ENCODE measurements at places on chromosomes 1 and 21.

DNA sequence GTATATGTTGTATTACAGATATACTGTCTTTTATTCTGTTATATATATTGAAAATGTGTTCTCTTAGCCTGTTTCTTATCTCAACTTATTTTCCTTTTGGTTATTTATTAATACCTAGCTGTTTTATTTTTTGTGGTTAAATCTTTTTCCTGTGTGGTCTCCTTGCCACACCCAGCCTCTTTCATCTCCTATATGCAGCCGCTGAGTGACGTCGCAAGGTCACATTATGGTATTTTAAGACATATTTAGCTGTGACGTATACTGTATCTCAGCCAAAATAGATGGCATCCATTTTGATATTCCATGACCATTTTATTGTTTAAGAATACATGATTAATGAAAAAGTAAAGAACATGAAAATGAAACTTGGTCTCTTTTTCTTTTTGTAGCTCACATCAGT lies 29.1 kb downstream of the CENPF start:
- DNase-seq, result no peak

DNA sequence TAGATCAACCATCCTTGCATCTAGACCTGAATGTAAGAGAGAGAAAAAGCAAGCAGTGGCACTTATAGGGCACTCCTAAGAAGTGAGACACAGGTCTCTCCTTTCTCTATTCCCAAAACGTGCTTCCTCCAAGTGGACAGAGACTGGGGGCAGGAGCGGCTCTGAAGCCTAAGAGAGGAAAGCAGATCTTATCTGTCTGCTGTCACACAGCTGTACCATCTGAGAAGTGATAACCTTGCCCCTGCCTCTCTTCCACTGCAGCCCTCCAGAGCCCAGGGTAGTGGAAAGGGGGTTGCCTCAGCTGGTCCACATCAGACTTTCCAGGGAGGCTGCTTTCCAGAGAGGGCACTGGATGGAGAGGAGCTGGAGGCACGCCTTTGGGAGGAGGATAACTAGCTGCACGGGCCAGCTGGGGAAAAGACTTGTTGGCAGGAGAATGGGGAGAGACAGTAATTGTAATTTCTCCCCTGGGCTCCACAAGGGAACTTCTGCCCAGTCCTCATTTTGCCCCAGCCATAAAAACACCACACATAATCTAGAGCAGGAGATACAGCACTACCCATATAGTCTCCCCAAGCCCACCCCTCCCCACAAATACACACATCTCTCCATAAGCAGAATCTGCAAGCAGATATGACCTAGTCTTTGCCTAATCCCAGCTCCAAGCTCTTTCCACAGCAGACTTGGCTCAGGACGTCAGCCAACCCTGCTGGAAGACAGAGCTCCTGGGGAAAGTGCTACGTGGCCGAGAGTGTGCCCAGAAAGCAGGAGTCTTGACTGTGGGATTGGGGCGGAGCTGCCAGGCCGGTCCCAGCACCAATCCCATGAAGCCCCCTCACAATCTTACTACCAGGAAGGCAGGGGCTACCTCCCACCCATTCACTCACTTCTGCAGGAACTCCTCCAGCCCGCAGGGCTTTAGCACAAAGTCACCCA lies 31.2 kb downstream of the PIK3C2B start:
- DNase-seq, result no peak

DNA sequence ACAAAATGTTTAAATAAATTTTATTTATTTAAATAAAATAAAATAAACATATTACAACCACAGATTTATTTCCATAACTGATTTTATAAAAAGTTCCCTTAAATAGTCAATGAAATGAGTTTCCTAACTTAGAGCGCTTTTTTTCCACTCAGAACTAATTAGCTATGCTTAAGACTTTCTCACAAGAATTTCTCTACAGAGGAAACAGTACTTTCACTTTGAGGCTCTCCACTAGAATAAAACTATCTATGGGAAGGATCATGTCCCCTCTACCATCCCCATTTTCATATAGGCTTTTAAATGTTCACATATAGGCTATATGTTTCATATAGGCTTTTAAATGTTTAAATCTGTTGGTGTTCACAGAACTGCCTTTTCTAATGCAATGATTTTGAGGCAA lies 40.0 kb upstream of the DPH5 start:
- DNase-seq, result no peak

DNA sequence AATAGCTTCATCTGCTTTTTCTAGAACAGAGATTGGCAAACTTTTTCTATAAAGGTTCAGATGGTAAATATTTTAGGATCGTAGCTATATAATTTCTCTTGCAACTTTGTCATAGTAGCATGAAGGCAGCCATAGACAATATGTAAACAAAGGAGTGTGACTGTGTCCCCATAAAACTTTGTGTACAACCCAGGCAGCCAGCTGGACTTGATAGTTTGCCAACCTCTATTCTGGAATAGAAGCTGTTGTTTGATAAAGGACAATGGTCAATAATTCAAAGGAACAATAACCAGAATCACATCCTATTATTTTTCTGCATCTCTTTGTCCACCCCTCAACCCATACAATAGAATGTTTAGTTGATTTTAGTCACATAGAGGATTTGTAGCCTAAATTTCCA lies 286.7 kb downstream of the LMX1A start:
- DNase-seq, result no peak

- no peak for DNase-seq
These were observed 29.2 kb downstream of the IPP start for GRCh38 chr1:45721207-45721606.

DNA sequence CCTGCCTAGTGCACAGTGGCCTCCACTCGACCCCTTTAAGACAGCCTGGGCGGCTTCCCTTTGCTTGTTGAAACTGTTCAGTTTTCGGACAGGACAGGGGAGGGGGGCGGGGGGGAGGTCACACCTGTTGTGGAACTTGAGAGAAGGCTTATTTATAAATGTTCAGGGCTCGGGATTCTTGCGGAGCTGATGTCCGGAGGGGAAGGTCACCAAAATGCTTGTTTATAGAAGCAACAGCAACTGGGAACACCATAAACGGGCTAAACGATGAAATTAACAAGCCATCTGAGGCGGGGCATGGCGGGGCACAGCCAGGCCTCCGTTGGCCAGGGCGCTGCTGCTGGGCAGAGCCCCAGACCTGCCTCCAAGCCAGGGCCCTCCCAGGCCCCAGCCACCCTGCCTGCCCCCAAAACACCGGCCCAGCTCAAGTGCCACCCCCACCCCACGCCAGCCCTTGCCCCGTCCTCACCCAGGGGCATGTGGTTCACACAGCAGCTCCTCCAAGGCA lies 59.8 kb upstream of the CASZ1 start:
- no peak for DNase-seq

DNA sequence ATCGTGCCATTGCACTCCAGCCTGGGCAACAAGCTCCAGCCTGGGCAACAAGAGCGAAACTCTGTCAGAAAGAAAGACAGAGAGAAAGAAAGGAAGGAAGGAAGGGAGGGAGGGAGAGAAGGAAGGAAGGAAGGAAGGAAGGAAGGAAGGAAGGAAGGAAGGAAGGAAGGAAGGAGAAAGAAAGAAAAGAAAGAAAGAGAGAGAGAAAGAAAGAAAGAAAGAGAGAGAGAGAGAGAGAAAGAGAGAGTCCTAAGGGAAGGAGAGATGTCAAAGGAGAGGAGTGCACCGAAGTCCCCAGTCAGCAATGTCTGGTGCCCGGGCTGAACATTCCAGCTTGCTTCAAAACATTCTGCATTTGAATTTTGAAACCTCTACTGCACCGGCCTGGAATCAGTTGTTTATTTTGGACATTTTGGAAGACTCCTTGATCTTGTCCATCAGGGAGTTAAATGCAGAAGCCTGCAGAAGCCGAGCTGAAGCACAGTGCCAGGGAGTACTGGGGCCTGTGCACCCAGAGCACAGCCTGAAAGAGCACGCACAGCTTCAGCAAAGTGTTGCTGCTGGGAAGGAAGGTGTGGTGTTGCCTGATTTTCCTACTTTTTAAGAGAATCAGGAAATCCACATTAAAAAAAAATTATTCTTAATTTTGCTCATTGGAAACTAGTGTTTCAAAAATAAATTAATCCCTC lies 3.7 kb upstream of the IGSF3 start:
- no peak for DNase-seq

DNA sequence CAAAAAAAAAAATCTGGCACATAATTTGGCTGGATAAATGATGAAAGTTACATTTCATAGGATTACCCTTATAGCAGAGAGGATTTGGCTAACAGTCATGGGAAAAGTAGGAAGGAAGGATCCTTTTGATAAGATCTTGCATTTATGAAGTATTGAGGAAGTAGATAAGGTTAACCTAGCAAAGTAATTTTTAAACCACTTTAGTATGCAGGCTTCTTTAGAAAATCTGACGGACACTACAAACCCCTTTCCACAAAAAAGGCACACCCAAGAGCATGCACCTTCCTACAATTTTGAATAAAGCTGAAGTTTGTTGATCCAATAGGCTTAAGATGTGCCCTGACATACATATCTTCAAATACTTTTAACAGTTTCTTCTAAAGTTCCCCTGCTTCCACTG lies 275.2 kb downstream of the GRIK1 start:
- DNase-seq, result no peak

DNA sequence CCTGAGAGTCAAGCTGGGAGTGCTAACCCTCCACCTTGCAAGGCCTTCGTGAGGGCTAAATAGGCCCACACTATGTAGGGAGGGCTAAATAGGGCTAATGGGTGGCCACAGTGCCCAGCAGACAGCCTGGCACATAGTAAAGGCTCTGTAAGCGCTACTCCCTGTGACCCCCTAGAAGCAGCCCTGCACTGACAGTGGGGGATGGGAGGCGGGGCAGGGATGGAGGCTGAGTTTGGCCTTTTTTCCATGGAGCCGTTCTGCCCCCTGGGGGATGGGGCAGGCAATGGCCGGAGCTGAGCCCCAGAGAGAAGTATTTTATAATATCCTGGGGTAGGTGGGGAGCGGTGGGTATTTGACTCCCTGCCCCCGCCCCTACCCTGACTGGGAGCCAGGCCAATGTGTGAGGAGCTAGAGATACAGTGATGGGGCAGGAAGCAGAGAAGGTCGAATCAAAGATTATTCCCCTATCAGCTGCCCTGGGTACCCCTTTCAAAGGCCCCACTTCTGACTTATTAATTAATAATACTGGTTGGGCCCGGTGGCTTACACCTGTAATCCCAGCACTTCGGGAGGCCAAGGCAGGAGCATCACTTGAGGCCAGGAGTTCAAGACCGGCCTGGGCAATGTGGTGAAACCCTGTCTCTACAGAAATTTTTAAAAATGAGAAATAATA lies 42.3 kb downstream of the LACTBL1 start:
- DNase-seq, result no peak

DNA sequence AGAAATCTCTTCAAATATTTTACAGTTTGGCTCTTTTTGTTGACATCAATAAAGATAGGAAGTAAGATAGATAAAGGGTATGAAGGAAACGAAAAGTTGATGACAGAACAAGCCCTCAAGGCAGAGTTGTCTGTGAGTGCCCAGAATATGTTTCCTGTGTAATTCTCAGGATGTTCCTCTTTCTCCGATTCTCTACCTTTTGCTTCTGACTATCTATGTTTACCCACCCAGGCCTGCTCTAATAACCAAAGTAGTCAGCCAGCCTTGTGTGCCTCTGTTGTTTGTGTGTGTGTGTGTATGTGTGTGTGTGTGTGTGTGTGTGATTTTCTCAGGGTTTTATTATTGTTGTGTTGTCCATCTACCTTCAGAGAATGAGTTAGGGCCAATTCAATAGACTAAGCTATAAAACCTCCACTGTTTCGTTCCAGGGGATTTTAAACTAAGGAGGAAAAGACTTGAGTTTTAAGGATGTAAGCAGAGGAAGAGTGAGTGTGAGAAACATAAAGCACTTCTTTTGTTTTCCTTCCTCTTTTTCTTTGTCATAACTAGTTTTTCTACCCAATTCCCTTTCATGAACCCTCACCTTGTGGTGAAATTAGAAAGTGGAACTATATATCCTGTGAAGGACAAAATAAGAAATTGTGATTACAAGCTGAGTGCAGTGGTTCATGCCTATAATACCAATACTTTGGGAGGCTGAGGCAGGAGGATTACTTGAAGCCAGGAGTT lies 627.4 kb upstream of the NR5A2 start:
- DNase-seq, result no peak

- no peak for DNase-seq
These were observed 79.7 kb upstream of the MARK1 start for GRCh38 chr1:220448217-220448616.

DNA sequence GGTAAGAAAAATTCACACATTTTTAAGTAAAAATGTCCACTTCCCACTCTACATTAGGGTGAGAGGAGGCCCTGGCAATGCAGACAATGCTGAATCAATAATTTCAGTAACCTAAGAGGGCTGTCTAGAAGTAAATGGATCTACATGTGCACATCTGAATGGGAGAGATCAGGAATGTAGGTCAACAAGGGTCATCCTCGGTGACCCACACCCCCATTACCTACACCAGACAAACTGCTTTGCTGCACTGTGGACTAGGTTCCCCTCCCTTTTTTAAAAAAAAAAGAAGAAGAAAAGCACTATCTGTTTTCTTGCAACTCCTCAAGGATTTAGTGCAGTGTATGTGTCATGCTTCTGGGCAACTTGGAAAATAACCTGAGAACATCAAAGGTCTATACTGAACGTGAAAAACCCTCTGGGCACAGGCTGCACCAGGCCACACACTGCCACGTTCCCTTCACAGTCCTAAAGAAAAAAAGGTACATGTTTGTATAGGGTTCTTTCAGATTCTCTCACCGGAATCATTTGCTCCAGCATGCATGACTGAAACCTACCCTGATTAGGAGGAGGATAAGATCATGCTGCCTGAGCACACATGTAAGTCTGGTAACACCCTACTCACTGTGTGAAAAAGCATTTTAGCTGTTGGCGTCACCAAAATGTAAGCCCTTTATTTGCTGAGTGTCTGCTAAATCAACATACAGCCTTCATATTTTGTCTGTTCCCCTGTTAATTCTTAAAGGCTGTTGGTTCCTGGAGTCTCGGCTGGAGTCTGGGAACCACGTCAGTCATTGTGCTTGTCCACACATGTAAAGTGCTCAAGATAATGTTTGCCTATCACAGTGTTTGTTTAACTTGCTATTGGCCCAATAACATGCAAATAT lies 341.0 kb downstream of the SMYD3 start:
- DNase-seq, result no peak

GRCh38 chr1:30597711-30598110 lies 125.7 kb downstream of the MATN1 start:
- DNase-seq, result no peak

- no peak for DNase-seq
These were observed 27.8 kb upstream of the ZBTB21 start for GRCh38 chr21:42037943-42038342.

DNA sequence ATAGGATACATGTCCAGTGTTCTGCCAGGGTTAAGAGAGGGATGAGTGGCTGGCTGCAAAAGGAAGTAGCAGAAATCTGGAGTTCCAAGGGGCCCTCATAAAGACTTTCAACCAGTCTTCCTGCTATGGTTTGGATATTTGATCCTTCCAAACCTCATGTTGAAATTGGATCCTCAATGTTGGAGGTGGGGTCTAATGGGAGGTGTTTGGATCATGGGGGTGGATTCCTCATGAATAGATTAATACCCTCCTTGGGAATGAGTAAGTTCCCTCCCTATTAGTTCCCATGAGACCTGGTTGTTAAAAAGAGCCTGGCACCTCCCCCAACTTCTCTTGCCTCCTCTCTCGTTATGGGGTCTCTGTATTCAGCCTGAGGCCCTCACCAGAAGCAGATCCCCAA lies 10.1 kb upstream of the GNG12 start:
- no peak for DNase-seq
